ENCODE measurements at places on chromosomes 2 and 18. TPM values are rescaled to one million over a fixed set of nuclear protein-coding genes. Genes with fewer than 3 reads are reported as not detected.

- H3K4me3 ChIP-seq, result no peak overlapping the region
- no peak overlapping the region for H3K27ac ChIP-seq
- H3K4me1 ChIP-seq, result peaks cover 2% of the 10 kb centered on the region
- no peak for DNase-seq
- H3K36me3 ChIP-seq, result no peaks in the 10 kb centered on the region
- peaks cover 33% of the 10 kb centered on the region for H3K27me3 ChIP-seq
Observed at GRCh38 chr2:72929010-72929409, 11.7 kb downstream of the EMX1 start.

- H3K27me3 ChIP-seq, result no peaks in the 10 kb centered on the region
- no peak overlapping the region for H3K4me3 ChIP-seq
- no peak for DNase-seq
- H3K36me3 ChIP-seq, result no peaks in the 10 kb centered on the region
Observed at GRCh38 chr2:144481666-144482065, 38.3 kb downstream of the ZEB2 start.

DNA sequence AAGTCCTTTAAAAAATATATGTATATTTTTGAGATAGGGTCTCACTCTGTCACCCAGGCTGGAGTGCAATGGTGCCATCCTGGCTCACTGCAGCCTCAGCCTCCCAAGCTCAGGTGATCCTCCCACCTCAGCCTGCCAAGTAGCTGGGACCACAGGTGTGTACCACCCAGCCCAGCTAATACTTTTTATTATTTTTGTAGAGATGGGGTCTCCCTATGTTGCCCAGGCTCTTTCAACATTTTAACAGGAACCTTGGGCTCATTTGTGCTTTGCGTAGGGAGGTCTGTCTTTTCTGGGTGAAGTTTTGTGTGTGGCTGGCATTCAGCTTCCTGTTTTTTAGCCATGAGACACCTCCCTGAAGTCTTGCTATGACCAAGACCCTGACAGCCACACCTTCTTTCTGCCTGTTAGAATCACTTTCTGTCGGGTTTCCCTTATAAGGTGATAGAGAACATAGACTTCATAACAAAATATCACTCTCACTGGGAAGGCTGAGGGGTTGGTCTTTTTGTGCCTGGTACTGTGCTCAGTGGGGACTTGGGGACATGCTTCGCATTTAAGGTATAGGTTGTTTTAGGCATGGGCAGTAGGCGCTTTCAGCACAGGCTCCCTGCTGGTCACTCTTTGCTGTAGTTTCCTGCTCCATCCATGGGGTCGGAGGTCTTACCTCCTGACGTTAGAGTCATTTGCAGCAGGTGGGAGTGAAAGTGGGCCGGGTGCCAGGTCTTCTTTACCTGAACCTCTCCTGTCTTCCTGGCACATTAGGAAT lies 3.4 kb downstream of the RAB31 start:
- no peaks in the 10 kb centered on the region for H3K36me3 ChIP-seq
- no peak overlapping the region for H3K4me3 ChIP-seq
- H3K27me3 ChIP-seq, result peaks cover 22% of the 10 kb centered on the region
- peaks cover 22% of the 10 kb centered on the region for H3K4me1 ChIP-seq

DNA sequence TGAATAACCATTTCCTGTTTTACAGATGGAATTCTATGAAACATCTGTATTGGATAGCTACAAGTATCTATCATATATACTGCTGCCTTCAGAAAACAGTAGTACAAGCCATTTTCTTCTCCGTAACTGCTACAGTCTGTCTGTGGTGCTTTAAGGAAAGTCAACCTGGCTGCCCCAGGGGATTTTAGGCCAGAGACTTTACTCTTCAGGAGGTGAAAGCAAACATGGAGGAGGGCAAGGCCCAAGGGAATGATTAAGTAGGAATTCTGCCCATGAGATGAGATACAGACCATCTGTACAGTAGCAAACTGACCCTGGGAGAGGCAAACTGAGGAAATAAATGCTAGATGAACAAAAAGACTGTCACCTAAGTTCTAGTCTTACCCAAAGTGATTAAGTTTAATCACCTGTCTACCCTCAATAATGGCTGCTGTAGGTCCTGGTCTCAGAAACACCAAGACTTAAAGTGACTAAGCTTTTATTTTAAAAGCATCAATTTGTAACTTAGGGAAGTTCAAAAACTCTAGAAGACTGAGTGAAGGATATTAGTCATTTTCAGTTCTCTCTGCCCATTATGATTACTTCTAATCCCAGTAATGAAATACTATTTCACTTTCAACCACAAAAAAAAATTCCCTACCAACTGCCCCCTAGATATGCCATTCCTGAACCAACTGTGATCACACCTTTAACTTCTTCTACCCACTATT lies 14.8 kb downstream of the MBD2 start:
- peak overlapping the region; percentile 2 for H3K4me3 ChIP-seq
- H3K36me3 ChIP-seq, result peaks cover 6% of the 10 kb centered on the region
- H3K27me3 ChIP-seq, result no peaks in the 10 kb centered on the region
- DNase-seq, result no peak
- peaks cover 33% of the 10 kb centered on the region for H3K4me1 ChIP-seq

DNA sequence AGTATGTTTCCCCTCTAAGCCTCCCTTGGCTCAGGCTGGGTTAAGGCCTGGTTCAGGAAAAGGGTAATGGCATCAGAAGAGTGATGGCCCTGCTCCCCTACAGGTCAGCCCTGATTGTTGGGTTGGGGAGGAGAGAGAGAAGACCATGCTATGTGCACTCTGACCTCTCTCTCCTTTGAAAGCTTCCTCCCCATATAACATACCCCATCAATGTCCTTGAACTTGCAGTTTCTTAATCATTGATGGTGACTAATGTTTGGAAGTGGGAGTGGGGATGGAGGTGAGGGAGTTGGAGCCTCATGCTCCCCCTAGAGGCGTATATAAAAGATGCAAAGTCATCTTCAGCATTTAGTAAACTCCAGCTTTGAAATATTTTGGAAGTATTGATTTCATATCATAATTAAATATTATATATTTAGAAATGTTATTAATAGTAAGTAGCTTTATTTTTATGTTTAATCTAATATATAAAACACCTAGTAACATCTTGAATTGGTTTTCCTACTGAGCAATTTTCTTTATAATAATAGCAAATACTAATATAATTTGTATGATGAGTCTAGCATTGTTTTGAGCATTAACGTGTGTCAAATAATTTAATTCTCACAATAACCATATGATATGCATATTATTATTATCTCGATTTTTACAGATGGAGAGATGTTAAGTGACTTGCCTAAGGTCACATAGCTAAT lies 8.8 kb downstream of the PLCL1 start:
- no peak overlapping the region for H3K4me3 ChIP-seq
- DNase-seq, result peak; percentile 43
- H3K4me1 ChIP-seq, result peaks cover 48% of the 10 kb centered on the region

DNA sequence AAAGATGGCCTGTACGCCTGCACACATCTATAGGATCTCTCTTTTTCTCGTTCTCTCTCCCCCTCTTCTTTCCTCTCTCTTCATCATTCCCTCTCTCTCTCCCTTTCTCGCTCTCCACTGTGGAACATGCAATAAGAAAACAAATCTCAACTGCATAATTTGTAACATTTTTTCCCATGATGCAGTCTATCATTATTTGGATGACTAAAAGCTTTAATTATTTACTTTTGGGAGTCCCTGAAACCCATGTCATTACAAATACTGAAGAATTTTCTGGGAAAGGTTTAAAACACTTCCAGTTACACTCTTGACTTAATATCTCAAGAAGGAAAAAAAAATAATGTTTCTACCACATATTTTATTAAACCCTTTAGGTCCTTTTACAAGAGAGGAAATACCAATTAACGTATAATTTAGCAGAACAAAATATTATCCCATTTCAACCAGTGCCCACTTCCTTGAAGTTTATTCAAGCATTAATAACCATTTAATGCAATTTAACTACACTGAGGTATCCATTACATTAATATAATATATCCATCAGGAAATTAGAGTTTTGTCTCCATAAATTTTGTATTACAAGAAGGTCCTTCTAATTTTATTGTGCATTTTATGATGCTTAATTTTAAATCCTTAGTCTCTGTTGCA lies 1615.2 kb upstream of the ACVR2A start:
- no peak for DNase-seq

DNA sequence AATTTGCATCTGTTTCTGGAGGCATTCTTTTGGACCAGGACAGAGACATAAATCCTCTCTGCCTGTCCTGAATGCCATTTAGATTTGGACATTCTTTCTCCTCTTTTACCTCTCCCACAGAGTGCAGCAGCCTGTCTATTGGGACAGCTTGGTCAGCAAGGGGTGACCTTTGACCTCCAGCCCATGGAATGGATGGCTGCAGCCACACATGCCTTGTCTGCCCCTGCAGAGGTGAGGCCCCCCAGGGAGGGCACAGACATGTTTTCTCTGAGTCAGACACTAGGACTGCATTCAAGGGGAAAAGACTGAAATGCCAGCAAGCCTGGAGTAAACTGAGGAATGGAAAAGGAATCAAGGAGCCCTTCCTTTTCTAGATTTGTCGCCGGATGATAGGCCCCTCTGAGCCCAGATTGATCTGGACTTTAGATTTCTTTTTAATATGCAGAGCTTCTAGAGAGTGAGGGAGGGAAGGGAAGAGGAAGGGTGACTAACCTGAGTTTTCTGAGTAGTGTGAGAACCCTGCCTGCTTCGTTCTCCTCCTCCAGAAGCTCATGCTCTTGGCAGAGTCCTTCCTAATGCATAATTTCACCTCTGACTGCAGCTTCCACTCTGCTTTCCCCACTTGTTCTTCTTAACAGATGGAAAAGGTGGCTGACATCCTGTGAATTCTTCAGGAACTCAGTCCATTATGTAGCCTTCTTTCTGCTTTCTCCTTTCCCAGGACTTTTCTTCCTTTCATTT lies 16.1 kb upstream of the TTLL4 start:
- no peak overlapping the region for H3K4me3 ChIP-seq
- H3K27me3 ChIP-seq, result no peaks in the 10 kb centered on the region
- H3K4me1 ChIP-seq, result no peaks in the 10 kb centered on the region

- no peak overlapping the region for H3K27ac ChIP-seq
- no peak overlapping the region for H3K4me3 ChIP-seq
- DNase-seq, result no peak
- H3K27me3 ChIP-seq, result no peaks in the 10 kb centered on the region
Observed at GRCh38 chr2:175786471-175787124, 215.5 kb downstream of the LNPK start.

GRCh38 chr2:218035463-218036100 lies 32.8 kb upstream of the TNS1 start:
- peaks cover 5% of the 10 kb centered on the region for H3K4me1 ChIP-seq
- H3K27me3 ChIP-seq, result peaks cover 3% of the 10 kb centered on the region
- DNase-seq, result no peak
- H3K27ac ChIP-seq, result no peak overlapping the region
- no peak overlapping the region for H3K4me3 ChIP-seq
- no peaks in the 10 kb centered on the region for H3K36me3 ChIP-seq

DNA sequence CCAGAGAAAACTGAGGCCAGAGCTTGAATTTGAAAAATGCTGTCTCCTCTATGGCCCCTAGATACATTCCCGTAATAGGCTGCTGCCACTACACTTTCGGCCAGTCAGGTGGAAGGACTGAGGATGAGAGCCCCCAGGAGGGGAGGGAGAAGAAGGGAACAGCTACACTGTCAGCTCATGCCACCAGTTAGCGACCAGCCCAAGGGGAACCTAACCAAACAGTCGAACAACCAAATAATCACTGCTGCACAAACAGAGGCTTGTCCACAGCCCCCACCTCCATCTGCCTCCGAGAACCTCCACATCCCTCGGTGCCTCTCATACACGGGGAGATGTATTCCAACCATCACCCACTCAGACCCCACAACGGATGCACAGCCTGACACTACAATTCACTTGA lies 7.3 kb downstream of the ZNF516 start:
- no peak for DNase-seq
- no peak overlapping the region for H3K4me3 ChIP-seq
- no peak overlapping the region for H3K27ac ChIP-seq
- peaks cover 20% of the 10 kb centered on the region for H3K4me1 ChIP-seq
- H3K36me3 ChIP-seq, result no peaks in the 10 kb centered on the region
- peaks cover 30% of the 10 kb centered on the region for H3K27me3 ChIP-seq

DNA sequence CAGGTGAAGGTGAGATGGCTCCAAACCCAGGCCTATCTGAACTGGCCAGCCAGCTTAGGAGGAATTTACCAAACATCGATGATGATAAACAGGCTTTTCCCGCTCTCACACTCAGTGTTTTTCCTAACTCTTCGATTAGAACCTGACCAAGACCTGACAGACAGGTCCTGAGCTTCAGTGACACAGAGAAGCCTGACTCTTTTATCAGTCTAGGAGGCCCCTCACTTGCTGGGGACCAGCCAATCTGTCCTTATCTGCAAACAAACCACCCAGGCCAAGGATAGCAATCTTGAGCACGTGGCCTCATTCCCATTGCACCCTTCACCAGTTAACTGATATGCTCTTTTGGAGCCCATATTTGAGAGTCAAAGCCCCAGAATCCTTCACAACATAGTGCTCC lies 1.9 kb upstream of the ITSN2 start:
- no peak overlapping the region for H3K4me3 ChIP-seq
- no peak overlapping the region for H3K27ac ChIP-seq
- H3K36me3 ChIP-seq, result no peaks in the 10 kb centered on the region
- H3K27me3 ChIP-seq, result no peaks in the 10 kb centered on the region
- peaks cover 19% of the 10 kb centered on the region for H3K4me1 ChIP-seq

DNA sequence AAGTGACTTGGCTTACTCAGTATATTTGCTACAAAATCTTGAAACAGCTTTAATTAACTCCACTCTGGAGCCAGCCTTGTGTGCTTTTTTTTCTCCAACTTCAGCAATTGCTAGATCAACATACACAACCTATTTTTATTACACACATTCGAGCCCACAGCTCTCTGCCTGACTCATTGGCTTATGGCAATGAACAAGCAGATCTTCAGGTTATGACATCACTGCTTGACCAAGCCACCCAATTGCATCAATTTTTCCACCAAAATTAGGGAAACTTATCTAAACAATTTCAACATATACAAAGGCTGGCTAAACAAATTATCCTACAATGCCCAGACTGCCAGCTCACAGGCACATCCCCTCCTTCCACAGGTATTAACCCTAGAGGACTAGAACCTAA lies 39.6 kb upstream of the PDK1 start:
- no peak for DNase-seq
- H3K36me3 ChIP-seq, result peaks cover 13% of the 10 kb centered on the region
- no peak overlapping the region for H3K4me3 ChIP-seq
- H3K4me1 ChIP-seq, result no peaks in the 10 kb centered on the region
- H3K27ac ChIP-seq, result no peak overlapping the region

GRCh38 chr2:74925361-74925786 lies 33.1 kb upstream of the POLE4 start:
- no peak overlapping the region for H3K4me3 ChIP-seq
- no peak overlapping the region for H3K27ac ChIP-seq
- no peak for DNase-seq
- no peaks in the 10 kb centered on the region for H3K36me3 ChIP-seq

GRCh38 chr2:119308793-119309330 lies 57.8 kb downstream of the C2orf76 start:
- no peak overlapping the region for H3K27ac ChIP-seq
- H3K36me3 ChIP-seq, result no peaks in the 10 kb centered on the region
- DNase-seq, result no peak
- H3K27me3 ChIP-seq, result no peaks in the 10 kb centered on the region
- H3K4me3 ChIP-seq, result no peak overlapping the region

FOXI3 gene
- not detected for total RNA-seq

CNDP1 gene
- 0.15 TPM for total RNA-seq

CD8B2 gene
- not detected for total RNA-seq

TRIB2 gene
- total RNA-seq, result 180 TPM

POTEJ gene
- total RNA-seq, result not detected

IL36G gene
- total RNA-seq, result not detected

C2orf15 gene
- total RNA-seq, result 2.0 TPM

CYP27A1 gene
- not detected for total RNA-seq

CCDC121 gene
- 0.79 TPM for total RNA-seq

SPATA3 gene
- total RNA-seq, result 0.72 TPM

AFG3L2 gene
- total RNA-seq, result 34.4 TPM

ARHGEF33 gene
- not detected for total RNA-seq

FAM98A gene
- total RNA-seq, result 19.5 TPM

All from CD4-positive, CD25-positive, alpha-beta regulatory T cell (primary cell).